Fibroblast of skin of back (primary cell): ENCODE measurements at places on chromosomes 12 and 14.

- no peak for DNase-seq
These were observed 164.3 kb upstream of the TMPO start for GRCh38 chr12:98351089-98351488.

DNA sequence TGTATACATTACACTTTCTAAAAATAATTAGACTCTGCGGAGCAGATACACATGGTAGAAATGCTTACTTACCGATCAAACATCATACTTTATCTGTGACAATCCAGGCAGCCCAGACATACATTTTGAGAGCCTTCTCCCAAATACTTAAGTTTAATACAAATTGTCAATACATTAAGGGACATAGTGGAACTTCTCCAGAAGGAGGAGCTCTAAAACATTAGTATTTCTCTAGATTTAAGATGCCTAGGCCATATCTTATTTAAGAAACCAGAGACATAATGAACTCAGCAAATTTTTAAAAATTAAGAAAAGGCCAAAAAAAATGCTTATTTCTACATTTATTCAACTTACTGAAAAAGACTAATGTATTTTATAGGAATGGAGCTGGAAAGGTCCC lies 16.1 kb downstream of the ACSM4 start:
- DNase-seq: no peak

GRCh38 chr12:56953314-56953713 lies 4.1 kb downstream of the RDH16 start:
- no peak for DNase-seq

DNA sequence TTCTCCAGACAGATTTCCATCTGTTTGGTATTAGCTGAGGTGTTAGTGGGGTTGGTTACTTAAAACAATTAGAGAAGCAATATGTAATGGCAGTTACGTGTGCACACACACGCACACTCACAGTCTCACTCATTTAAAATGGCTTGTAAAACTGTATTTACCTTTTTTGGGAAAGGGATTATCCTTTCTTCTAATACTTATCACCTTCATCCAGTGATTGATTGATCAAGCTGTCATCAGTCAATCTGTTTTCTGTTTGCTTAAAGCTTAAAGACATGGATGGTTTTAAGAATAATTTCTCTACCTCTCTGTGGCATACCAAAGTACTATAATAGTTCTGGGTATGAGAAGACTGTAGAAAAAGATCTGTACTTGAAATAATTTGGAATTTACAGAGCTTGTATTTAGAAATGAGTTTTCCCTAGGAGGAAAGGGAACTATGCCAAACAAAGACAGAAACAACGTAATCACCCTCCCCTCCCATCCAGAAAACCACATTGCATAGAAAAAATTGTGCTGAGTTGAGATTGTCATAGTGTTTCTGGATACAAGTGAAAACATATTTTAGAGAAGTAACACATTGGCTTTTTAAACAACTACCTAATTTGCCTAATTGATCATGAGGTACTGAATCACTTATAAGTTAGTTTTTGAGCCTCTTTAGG lies 455.8 kb downstream of the PCNX1 start:
- peak; percentile 66 for DNase-seq

GRCh38 chr12:67441736-67442346 lies 172.7 kb downstream of the CAND1 start:
- peak; percentile 81 for DNase-seq

- DNase-seq: no peak
These were observed 14.8 kb upstream of the JDP2 start for GRCh38 chr14:75413013-75413412.

DNA sequence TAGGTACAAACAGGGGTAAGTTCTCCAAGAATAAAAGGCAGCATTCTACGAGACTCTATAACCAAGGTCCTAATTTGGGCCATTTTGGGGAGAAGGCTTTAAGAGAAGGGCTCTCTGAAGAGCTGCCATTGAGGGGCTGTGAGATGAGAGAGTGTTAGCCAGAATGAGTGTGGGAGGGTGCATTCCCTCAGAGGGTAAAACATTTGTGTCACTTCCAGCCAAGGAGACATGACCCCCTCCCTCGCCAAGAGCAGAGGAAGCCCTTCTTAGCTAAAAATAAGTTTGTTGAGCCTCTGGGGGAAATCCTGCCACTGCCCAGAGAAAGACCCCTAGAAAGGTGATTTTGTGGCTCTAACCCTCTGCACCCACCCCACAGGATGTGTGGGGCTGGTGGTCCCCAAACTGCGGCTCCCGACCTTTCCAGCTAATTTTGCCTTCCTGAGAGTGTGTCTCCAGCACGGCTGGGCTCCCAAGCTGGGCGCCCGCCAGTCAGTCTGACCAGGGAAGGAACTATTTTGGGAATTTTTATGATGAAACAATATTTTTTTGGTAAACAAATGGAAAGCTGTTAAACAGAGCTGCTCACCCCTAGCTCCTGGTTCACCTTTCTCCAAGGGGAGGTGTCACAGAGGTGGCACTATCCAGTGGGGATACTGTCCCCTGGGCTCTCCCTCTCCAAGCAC lies 65.9 kb upstream of the JDP2 start:
- DNase-seq: no peak

DNA sequence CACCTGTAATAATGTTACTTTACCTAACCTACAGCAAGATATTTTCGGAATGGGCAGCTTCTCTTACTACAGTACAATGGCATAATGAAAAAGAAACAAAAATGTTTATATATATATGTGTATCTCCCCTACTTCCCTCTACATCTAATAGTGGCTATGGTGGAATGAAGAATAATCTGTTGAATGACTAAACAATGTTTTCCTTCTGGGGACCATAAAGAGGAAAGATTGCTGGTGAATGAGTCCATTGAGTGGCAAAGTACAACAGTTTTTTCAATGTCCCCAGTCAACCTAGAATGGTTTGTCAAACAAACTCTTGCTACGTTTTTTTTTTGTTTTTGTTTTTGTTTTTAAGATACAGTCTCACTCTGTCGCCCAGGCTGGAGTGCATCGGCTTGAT lies 47.2 kb downstream of the RALGAPA1 start:
- DNase-seq: no peak

DNA sequence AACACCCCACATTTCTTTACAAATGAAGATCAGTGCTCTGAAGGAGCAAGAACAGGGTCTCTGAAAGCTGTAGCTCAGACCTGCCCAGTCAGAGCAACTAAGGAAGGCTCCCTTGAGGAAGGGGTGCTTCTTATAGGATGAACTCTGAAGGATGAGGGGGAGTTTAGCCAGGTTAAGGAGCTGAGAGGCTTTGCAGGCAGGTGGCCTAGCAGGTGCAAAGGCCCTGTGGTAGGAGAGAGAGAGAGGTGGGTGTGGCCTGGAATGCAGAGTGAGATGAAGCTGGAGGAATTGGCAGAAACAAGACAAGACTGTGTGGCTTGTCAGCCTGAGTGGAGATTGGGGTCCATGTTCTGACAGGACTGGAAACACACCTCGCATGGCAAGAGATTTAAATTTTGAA lies 20.5 kb upstream of the FAM222A start:
- no peak for DNase-seq

GRCh38 chr14:77238996-77239395 lies 32.0 kb downstream of the NGB start:
- no peak for DNase-seq

- no peak for DNase-seq
These were observed 373.5 kb upstream of the OR4E1 start for GRCh38 chr14:22047115-22047514.

GRCh38 chr14:22583994-22584393 lies 5.0 kb downstream of the DAD1 start:
- no peak for DNase-seq

GRCh38 chr12:4379405-4379804 lies at the start of gene FGF23:
FGF23 (minus strand) TSS chr12:4379712; CDS start chr12:4379582, 130 bp downstream.
- DNase-seq: peak; percentile 27

DNA sequence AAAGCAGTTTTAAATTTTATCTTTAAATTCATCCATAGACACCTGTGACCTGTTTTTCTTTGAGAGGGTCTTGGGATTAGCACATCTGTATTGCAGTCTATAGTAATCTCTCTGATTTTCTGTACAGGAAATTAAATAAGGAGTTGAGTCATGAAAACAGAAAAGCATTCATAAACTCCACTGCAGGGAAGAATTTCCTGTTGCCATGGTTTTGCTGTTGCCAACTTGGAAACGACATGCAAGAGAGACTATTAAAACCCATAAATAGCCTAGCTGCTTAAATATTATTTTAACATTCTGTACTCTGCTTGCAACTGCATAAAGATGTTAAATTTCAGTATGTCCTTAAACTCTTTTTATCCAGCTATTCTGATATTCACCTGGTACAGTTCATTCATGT lies 281.0 kb upstream of the RGS6 start:
- DNase-seq: peak; percentile 94

DNA sequence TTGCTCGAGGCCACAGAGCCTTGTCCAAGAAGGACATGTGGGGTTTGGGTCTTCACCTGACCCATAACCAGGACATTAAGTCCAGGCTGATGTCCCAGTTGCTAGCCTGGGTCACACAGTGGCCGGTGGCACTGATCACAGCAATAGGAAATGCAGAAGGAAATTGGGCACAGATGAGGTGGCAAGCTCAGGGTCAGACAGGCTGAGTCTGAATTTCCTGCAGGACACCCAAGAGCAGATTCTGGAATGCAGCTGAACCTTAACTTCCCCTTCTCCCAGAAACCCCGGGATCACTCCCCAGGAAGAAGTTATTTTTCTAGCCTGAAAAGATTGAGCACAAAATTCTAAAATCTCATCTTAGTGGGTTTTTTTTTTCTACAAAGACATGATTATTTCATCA lies 199.9 kb downstream of the KSR2 start:
- DNase-seq: no peak

- no peak for DNase-seq
These were observed 137.2 kb upstream of the PLEKHA5 start for GRCh38 chr12:18992336-18992735.

DNA sequence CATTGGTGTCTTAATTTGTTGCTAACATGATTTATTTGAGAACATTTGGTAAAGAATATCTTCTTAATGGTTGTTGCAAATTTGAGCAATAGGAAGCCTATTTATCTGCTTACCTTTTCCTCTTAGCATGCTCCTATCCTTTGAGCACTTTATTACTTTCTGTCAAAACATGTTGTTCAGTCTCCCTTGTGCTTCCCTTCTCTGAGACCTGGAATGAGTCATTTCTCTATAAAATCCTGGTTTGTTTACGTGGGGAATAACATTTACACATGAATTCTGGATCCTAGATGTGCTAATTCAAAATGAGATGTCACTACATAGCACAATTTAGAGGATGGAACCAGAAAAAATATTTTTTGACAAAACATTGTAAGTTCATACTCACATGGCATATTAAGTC lies 844.0 kb upstream of the LRFN5 start:
- no peak for DNase-seq

GRCh38 chr12:129530984-129531383 lies 372.8 kb downstream of the TMEM132D start:
- no peak for DNase-seq

DNA sequence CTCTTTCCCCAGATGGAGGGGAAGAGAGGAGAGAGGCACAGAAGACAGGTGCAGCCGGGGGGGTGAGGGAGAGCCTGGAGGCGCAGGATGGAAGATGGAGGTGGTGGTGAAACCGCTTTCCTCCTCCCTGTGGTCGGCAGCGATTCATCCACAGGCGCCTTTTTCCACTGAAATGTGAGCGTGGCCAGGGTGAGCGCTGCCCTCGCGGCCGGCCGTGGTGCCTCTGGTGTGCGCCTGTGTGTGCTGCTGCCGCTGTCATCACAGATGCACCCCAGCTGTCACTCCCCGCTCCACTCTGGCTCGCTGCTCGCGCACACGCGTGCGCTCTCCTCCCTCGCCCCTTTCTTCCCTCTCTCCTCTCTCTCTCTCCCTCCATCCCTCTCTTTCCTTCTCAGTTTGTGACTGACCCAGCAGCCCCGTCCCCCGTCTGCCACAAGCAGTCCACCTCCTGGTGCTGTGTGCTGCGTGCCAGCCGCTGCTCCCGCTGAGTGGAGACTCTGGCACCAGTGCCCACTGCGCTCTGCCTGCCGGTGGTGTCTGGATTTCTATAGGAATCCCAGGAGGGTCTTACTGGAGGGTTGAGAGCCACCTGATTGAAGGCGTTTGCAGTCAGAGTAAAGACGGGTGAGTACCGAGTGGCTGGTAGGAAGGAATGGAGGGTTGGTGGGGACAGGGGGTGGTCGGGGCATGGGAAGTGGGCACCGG lies at the start of gene LRTM2:
Gene LRTM2, plus strand, starts transcription at position 375 of the 705 bp plus-strand sequence. CDS start 7,584 bp downstream, outside the sequence.
- no peak for DNase-seq

DNA sequence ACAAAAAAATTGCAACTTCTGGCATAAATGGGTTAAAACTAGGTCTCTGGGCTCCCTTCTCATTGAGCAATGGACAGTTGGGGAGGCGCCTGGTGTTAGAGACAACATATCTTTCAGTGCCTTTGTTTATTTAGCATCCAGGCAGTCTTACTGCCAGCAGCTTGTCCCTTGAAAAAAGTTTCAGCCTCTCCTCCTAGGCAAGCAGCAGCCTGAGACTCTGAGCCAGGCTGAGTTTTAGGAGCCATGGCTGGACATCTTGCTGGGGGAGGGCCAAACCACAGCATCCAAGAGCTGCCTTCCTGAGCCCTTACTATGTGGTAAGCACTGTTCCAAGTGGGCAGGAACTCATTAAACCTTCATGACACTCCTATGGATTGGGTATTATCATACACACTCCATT lies 10.1 kb upstream of the JDP2 start:
- DNase-seq: no peak

DNA sequence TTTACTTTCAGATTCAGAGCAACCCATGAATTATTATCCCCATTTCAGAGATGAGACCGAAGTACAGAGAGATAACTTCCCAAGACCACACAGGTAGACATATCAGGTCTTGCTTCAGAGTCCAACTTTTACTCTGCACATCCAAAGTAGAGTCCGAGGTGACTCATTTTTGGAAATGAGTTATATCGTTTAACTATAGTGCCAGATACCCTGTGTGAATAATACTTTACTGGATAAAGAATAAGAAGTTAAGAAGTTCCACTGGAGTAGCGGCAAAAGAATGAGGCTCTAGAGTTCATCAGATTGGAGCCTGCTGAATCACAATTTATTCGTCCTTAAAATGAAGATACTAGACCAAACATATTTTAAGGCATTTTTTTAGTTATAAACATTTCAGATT lies 124.7 kb downstream of the EPS8 start:
- no peak for DNase-seq

DNA sequence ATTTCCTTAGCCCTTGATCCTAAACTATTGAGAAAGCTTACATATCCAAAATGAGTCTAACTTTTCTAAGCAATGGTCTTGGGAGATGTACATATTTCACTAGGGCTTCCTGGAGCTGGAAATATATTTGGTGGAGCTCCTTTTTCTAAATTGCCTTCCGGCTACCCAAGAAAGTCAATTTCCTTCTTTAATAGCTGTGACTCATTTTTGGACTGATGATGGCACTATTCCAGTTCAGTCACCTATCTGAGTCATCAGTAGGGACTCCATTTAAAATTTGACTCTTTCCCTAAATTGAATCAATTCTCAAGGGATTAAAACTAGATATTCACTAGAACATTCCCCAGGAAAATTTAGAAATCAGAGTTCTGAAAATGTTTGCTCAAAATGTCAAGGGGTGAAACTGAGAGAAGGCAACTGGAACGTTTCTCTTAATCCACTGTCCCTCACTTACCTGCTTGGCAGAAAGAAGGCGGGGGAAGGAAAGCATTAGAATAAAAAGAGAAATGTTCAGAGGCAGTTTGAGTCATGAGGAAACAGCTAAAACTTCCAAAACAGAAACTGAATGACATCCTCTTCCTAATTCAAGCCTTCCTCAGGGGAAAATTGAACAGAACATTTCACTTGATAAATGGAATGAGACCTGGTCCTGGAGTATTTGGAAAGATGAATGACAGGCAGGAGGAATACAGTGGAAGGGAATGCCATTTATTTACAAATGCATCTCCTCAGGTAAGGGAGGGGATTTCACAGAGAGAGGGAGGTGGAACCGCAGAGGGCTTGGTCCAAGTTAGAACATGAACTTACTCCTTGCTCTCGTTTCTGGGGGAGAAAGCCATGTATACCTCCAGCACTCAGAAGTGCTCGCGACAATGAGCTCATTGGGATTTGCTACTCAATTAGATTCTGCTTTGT lies 91.2 kb downstream of the RGS6 start:
- DNase-seq: no peak
